KBM-7 (cell line): ENCODE measurements at places on chromosomes 12 and 14.
A peak's percentile ranks its signal among the peaks of the same experiment; 100 is the strongest.

GRCh38 chr12:114998750-114999128 is 314.8 kb upstream of the TBX3 start:
- no peak for DNase-seq

DNA sequence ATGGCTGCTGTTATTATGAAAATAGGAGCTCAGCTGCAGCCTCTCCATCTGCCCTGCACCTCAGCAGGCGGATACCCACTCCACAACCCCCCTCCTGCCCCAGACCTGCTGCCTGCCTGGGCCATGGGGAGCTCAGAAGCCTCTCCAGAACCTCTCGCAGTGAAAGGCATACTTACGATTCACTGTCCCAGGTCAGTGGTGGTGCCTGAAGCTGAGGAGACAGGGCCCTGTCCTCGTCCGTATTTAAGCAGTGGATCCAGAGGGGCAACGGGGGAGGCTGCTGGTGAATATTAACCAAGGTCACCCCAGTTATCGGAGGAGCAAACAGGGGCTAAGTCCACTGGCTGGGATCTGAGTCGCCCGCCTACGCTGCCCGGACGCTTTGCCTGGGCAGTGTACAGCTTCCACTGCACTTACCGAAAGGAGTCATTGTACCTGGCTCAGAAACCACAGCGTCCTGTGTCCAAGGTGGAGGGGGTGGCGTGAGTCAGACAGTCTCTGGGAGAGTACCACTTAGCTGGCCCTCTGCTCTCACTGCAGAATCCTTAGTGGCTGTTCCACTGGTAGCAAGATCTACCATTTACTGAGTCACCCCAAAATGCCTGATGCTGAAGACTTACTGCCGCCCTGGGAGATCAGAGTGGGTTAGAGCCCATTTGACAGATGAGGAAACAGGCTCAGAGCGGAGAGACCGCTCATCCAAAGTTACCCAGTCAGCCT is at the start of gene SERPINA1:
Gene SERPINA1, minus strand, starts transcription at position 219 of the 720 bp plus-strand sequence. CDS start 5,365 bp downstream, outside the sequence.
- DNase-seq = no peak

GRCh38 chr14:22448905-22449599 is 140.0 kb downstream of the DAD1 start:
- DNase-seq = no peak

- DNase-seq = peak; percentile 12
These were observed 411.8 kb upstream of the MIS18BP1 start for GRCh38 chr14:45664668-45665356.

GRCh38 chr12:83665634-83666218 is 979.0 kb downstream of the TMTC2 start:
- no peak for DNase-seq
